Vagina (tissue), 2 donors: ENCODE measurements at places on chromosomes 16 and 17.

- no peak for DNase-seq
Measured at GRCh38 chr16:50235581-50235980, 30.8 kb upstream of the ADCY7 start.

- DNase-seq, result no peak
Measured at GRCh38 chr17:7262935-7263800, 890 bp upstream of the CLDN7 start.

DNA sequence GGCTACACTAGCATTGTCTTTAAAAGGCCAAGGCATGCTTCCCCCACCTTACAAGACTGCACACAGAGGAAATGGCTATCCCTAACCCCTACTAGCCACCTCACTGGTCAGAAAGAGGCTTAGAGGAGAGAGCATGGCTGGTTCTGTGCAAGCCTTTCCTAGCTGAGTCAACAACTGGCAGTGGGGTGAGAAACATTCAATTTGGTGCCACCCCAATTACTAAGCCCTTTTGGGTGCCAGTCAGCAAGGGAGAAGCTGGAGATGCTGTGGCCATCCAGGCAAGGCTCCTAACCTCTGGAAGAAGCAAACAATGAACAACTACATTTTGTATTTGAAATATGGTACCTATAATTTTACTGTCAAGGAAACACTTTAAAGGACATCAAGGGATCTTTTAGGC is 4.7 kb upstream of the KAT7 start:
- no peak for DNase-seq

GRCh38 chr17:40101367-40102210 is 1.2 kb upstream of the NR1D1 start:
- no peak for DNase-seq

GRCh38 chr17:75069783-75070182 is 18.0 kb upstream of the SLC16A5 start:
- DNase-seq, result no peak

GRCh38 chr17:42844761-42845555 is 578 bp downstream of the AOC2 start:
- DNase-seq, result no peak

DNA sequence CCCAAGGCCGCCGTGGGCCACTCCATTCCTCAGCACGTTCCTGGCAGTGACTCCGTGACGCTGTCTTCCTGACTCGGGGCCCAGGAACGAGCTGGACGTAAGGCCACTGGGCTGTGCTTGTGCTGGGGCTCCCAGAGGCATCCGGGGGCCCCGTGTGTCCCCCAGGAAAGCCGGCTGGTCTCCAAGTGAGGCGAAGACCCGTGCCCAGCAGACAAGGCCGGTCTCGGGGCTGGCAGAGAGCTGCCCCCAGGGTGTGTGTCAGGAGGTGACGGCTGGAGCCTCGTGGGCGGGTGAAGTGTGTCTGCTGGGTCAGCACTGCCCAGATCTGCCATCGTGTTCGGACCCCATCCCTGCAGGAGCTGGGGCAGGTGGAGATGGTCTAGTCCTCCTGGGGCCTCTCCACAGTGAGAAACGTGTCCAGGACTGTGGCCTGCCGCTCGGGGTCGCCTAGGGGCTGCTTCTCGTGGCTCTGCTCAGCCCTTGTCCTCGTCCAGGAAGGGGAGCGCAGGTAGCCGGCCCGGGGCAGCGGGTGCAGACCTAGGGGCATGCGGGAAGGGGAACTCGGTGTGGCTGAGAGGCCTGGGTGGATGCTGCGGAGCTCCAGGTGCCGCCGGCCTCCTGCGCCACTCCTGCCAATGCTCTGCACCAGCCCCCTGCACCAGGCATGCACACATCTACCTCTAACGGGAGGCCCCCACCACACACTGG is 13.1 kb downstream of the DBNDD1 start:
- DNase-seq, result no peak

DNA sequence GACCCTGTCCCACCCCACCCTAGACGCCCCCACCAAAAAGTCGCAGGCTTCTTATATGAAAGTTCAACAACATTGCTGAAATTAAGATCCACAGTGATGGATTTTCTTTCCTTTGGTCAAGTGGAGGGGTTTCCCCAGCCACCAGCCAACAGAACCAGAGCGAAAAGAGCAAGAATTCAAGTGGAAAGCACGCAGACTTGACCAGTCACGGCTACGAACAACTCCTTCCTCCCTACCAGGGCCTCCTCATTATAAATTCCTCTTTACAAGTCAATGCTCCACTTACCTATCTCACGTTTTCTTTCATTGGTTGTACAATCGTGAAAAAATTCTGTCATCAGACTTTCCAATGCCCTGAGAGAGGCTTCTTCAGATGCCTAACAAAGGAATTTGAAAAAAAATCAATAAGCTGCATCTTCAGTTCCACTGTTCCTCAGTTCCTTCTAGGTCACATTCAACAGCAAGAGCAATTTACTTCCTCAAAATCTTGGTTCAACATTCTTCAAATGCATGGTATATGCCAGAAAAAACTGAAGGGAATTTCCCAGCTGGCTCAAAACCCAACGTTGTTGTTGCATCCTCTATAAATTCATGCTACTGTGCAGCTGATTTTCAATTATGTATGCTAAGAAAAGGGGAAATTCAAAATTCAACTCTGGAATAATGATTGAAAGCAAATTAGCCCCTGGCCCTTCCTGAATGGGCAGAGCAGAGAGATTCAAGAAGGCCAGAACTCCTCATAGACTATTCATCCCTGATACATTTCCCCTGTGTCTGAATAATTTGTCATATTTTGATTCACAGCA is 30.9 kb downstream of the XPO6 start:
- DNase-seq, result no peak

DNA sequence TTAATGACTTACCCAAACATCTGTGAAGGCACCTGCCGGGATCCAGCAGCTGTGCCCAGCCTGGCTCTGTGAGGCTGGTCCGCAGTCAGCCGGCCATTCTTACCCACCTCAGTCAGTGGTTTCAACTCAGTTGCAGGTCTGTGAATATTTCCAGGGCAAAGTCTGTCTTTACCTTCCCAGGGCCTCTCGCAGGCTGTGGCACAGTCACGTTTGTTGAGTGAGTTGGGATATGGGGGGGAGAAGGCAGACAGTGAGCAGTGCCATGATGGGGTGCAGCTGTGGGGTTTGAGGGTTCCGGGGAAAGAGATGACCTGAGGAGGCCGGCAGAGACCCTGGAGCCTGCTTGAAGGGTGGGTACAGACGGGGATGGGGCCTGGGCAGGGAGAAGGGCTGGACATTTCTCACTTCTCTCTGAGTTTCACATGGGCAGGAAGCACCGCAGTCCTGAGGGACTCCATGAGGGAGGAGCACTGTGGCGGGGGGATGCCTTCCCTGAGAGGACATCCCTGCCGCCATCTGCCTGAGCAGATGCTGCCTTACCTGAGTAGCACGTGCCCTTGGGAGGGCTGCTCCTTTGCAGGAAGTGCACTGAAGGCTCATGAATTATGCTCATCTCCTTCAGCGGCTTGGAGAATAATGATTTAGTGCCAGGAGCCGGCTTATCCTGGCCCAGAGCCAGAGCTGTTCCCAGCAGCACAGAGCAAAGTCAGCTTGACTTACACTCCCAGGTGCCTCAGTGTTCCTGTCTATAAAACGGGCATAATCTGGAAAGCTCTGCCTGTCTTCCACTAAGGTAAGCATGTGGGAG is 48.1 kb downstream of the KSR1 start:
- no peak for DNase-seq

GRCh38 chr17:59846394-59847165 is 46.2 kb downstream of the TUBD1 start:
- no peak for DNase-seq

GRCh38 chr16:1466968-1467521 is 7.8 kb downstream of the CLCN7 start:
- no peak for DNase-seq

DNA sequence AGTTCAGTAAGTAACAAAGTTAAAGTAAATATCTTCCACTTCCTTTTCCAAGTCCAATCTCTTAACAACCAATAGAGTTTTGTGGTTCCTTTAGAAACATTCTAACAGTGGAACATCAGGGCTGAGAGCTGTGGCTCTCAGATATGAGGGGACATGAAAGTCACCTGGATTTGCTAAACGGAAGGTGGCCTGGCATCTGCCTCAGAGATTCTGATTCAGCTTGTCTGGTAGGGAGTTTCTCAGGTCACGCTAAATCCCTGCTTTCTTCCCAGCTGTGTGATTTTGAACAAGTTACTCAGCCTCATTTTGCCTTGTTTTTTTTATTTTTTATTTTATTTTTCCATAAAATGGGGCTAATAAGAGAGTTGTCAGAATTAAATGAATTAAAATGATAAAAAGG is 411.0 kb upstream of the CDH11 start:
- no peak for DNase-seq

- DNase-seq, result no peak
Measured at GRCh38 chr17:44593156-44593555, 35.9 kb downstream of the FZD2 start.

DNA sequence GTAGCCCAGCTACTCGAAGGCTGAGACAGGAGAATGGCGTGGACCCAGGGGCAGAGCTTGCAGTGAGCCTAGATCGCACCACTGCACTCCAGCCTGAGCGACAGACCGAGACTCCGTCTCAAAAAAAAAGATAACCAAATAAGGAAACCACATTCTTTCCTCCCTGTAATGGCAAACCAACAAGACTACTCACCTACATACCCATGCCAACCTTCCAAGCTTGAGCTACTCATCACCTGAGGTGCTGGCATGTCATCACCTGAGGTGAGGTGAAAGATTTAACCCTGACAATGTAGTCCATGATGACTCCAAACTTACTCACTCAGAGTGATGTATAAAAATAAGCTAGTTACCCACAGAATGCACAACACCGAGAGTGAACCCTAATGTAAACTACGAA is 85.2 kb downstream of the SMG6 start:
- DNase-seq, result no peak

DNA sequence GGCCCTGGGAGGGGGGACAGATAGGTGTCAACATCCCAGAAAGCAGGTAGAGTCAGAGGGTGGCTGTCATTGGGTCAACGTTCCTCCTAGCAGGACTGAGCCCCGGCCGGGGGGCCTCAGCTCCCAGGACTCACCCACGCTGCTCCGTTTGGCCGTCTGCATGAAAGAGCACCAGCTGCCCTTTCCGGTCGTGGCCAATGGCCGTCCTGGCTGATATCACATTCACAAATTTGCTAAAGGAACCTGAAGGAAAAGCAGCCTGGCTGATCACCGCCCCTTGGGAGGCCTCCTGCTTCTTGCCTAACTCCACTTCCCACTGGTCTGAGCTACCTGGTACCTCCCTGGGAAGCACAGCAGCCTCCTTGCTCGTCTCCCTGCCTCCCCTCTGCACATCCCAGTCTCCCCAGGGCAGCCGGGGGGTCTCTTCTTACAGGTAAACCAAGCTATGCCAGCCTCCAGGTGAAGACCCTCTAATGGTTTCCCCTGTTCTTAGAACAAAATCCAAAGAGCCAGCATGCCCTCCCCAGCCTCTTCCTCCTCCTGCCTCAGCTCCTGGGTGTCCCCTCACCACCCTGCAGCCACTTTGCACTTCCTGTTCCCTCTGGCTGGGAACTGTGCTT is 3.4 kb downstream of the NAGPA start:
- no peak for DNase-seq

DNA sequence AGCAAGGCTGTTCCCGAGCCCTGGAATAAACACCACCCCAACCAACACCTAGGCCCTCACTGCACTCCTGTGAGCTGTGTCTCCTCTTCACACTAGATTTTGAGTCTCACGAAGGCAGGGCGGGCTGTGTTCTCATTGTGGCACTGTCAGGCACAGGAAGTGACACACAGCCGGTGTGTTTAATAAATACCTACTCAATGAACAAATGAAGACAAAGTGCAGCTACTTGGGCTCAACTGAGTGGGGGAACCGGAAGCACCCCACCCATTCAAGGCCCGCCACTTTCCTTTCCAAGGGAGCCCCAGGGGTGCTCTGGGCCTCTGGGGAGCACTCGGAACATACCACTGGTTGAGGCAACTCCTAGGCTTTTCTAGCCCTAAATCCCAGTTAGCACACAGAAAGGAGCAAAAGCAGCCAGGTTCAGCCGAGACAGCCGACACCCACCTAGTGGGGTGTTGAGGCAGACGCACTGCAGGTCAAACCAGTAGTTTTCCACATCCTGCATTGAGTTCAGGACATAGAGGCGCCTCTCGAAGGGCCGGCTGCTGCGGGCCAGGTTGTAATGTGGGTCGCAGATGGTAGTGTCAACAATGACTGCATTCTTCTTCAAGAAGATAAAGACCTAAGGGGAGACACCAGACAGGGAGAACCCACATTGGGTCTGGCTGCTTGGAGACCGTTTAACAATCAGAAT is 57.7 kb downstream of the GTF3C1 start:
- DNase-seq, result no peak

DNA sequence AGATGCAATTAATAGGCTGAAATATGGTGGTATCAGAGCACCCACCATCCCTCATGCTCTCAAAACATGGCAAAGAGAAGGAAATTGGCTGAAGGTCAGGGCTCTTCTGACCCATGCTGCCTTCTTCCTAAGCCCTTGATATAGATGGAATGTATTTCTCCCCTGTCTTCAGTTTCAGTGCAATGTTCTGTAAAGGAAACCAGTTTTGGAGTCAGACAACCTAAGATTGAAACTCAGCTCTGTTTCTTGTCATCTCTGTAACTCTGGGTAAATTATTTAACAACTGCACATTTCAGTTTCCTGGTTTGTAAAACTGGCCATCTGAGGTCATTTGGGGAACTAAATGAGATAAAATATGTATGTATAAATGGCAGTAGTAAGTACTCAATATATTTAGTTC is 243.9 kb downstream of the CA10 start:
- DNase-seq, result no peak

DNA sequence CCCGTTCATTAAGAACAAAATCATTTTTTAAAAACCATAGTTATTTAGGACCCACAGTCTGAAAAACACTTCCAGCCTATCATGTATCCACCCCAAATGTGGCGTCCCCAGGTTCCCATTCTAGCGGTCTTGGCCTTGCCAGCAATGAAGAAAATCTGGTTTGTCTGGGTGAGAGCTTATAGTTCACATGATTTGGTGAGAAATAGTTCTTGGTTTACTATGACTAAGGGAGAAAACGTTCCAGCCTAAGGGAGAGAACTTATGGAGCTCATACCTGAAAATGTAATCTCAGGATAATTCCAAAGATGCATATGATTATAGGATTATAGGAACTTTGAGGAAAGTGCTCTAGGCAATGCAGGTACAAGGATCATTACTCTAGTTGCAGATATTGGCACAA is 4.8 kb downstream of the MARVELD3 start:
- DNase-seq, result no peak
